ENCODE measurements at places on chromosomes 11 and 22.

GRCh38 chr11:109553284-109553683 is 131.3 kb downstream of the C11orf87 start:
- no peak for DNase-seq

DNA sequence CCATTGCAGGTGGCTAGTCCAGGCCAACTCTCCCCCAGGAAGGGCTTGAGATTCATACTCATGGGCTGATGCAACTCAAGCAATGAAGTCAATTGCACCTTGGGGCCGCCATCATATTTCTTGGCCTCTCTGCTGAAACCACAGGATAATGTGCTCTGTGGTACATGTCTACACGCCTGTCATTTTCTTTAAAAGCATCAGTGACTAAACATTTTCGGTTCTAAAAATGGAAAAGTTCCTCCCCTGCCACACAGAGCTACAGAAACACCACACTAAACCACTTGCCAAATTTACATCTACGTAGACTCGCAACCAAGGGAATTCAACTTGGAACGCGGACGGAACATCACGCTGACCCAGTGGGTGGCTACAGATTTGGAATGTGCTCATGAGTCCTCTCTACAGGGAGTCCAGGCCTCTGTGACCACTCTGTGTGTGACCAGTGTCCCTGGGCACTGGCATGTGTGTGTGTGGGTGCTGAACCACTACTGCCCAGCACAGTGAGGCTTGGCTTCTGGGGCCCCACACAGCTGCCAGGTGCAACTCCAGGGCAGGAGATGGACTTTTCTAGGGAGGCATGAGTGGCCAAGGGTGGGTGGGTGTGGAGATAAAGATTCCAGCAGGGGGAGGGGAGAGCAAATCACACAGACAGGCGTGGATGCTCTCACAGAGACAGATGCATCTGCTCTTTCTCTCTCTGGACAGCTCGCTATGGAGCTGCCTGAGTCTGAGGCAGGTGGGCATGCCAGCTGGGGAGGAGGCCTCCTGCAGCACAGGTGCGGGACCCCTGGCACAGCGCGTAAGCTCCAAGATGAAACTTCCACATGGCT is 261.9 kb downstream of the CTTN start:
- DNase-seq, result no peak

- DNase-seq, result no peak
These were observed 42.8 kb downstream of the PRDM11 start for GRCh38 chr11:45189230-45189629.

DNA sequence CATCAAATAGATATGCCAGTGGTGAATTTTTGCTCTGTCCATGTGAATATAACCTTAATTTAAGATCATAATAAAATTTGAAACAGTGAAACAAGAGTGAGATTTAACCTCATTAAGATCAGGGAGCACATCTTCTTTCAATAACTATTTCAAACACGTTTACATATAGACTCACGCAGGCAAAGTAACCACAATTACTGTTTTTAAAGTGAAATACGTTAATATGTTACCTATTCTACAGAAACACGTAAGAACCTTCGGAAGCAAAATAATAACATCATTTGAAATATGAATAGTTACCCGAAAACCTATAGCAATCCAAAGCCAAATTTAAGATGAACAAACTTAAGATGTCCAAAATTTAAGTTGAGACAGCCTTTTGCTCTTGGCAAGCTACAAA is 136.2 kb upstream of the ZC3H12C start:
- DNase-seq, result no peak

DNA sequence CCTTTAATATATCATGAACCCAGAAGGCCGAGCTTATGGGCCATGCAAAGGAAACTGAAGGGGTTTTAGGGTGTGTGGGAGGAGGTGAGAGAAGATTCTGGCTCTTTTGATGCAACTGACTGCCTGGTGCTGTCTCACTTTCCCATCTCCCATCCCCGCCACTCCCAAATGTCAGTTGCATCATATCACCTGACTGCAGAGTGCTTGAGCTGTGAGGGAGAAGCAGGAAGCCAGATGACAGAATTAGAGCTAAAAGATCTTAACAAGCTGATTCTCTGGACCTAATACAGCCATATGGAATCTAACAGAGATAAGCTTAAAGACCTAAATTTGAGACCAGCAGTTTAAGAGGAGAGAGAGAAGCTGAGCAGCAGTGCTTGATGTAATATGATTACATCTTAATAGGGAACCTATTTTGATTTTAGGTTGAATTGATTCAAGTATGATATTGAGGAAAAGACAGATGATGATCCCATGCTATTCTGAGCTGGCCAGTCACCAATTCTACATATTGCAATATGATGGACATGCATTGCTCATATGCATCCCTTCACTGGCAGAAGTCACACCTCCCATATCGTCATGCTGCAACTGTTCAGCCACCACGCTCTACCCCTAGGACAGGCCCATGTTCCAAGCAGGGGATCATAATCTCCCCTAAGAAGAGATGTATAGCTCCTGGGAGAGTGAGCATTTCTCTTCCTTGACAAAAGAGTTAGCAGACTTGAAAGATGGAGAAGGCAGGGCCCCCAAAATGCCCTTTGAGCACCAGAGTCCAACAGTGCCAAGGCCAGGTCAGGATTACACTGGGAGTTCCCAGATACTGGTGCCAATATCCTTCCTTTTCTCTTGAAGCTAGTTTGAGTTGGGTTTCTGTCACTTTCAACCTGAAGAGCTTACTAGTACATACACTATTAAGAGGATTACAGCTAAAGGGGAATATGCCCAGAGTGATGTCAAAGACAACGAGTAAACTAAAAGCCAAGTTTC is 44.9 kb downstream of the PLEKHA7 start:
- no peak for DNase-seq

GRCh38 chr11:102309621-102310541 is 7.4 kb upstream of the BIRC3 start:
- DNase-seq, result no peak
